NCI-H2107 (cell line): ENCODE measurements at places on chromosomes 7 and 10.

- DNase-seq, result no peak
Observed at GRCh38 chr7:96679886-96680285, 29.8 kb downstream of the SEM1 start.

DNA sequence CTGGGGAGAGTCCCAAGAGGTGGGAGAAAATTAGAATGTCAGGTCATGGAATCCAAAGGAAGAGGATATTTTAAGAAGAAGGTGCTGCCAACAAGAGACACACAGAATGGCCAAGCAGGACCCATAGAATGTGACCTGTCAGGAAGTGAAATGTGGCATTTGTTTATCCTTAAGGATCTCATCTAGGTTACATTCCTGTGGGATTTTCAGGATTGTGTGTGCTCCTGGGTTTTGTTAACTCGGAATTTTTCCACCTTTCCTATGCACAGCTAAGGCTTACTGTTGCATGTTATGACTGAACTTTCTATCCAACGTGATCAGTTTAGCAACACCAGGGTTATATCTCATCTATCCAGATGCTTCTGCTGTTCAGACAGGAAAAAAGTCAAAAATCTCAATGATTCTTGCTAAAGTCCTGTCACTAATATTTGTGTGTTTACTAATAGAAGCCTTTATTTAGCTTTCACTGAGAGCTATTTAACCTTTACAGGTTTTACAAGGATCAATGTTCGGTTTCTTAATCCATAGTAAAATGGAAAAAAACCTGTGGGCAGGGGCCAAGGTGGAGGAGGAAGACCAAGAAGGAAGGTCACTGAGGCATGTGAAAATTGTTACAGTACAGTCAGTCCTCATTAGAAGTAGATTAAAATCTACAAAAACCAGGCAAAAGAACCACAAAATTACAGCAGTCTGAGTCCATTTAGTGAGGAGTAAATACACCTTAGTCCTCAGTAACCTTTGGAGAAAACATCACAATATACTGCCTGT, 437.8 kb upstream of the NPVF start:
- no peak for DNase-seq

- DNase-seq, result no peak
Observed at GRCh38 chr7:10429031-10429430, 544.6 kb upstream of the PHF14 start.

- no peak for DNase-seq
Observed at GRCh38 chr7:64905133-64905532, 2.1 kb downstream of the ZNF273 start.

DNA sequence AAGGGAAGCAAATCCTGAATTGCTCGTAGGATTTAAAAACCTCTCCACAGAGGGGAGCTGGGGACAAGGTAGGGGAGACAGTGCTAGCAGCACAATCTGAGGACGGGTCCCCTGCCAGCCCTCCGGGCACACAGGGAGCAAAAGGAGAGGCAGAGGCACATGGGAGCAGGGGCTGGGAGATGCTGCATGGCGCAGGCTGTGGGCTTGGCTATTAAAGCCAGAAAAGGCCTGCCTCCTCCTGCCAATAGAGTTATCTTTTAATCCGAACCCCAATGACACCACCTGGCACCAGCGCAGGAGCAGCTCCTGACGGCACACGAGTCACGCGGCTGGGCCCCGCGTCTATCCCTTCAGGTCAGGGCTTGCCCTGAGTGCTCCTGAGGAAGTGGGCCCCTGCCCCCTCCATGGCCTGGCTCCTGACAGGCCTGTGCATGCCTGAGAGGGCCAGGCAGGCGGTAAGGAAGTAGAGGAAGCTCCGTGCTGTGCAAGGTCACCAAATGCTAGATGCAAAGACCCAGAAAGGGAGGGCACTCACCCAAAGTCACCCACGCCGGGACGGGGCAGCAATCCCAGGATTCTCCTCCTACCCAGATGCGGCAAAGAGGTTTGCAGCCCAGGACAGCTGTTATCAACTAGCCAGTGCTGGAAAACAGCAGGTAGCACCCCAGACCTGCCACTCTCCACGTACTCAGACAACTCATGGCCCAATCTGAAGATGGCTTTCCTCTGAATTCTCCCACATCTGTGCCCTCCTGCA, 28.1 kb downstream of the DLG5 start:
- DNase-seq, result no peak

GRCh38 chr10:34033078-34033477, 698.6 kb upstream of the NRP1 start:
- no peak for DNase-seq

DNA sequence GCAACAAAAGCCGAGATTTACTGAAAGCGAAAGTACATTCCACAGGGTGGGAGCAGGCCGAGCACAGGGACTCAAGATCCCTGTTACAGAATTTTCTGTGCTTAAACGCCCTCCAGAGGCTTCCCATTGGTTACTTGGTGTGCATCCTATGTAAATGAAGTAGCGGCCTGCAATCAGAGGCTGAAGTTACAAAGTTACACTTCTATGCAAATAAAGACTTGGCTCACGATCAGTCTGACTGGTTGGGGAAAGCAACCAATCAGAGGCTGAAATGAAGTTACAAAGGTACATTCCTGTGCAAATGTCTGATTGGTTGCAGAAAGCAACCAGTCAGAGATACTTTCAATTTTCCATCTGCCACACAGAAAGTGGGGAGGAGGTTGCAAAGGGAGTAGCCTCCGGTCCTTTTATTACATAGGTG, 4.1 kb downstream of the ACBD7 start:
- peak; percentile 31 for DNase-seq

DNA sequence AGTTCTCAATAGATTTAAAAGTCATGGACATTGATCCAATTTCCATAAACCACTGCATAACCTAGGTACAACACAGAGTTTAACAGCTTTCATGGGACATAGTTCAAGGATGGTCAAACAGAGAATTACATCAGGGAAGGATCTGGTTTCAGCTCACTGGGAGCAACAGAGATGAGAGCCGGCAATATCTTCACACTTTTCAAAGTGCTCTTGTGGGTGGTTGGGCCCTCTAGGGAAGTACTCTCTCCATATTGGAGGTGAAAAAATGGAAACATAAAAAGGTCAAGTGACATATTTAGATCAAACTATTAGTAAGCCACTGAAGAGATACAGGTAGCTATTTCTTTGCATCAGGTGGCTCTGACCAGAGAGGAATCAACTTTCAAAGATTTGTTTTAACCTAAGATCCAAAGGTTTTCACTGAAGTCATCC, 61.8 kb upstream of the LRRN3 start:
- DNase-seq, result no peak

GRCh38 chr10:34781711-34782110, 33.4 kb downstream of the PARD3 start:
- DNase-seq, result no peak

- DNase-seq, result no peak
Observed at GRCh38 chr7:45021604-45022296, 21.7 kb downstream of the CCM2 start.

DNA sequence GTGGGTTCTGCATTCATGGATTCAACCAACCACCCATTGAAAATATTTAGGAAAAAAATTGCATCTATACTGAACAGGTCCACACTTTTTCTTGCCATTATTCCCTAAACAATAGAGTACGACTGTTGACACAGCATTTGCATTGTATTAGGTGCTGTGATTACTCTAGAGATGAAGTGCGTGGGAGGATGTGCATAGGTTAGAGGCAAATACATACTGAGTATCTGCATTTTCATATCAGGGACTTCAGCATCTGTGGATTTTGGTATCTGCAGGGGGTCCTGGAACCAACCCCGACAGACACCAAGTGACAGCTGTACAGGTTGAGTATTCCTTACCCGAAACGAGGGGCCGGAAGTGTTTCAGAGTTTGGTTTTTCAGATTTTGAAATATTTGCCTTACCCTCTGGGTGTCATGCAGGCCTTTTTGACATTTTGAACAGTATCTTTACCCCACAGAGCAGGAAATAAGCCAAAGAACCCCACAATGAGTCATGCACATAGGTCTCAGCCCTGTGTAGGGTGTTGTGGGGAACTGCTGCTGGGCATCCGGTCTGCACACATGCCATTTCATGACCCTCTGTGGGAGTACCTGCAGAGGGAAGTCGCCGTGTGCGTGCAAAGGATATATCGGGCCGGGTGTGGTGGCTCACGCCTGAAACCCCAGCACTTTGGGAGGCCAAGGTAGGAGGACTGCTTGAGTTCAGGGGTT, 14.5 kb downstream of the NUDT5 start:
- DNase-seq, result no peak

DNA sequence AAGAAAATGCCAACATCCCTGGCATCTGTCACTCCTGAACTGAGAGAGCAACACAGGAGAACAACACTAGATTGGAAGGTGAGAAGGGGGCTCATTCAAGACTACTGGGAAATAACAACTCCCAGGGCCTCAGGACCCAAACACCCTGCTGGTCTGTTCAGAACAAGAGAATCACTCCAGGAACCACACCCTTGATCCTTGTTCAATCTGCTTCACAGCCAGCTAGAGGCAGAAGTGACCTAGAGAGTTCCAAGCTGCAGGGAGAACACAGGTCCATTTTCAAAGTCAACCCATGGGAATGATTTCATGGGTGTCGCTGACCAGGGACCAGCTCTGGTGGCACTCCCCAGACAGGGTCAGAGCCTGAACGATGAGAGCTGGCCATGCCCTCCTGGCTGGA, 42.3 kb downstream of the LRRC20 start:
- no peak for DNase-seq

- no peak for DNase-seq
Observed at GRCh38 chr7:77484785-77485184, 52.3 kb upstream of the PTPN12 start.

DNA sequence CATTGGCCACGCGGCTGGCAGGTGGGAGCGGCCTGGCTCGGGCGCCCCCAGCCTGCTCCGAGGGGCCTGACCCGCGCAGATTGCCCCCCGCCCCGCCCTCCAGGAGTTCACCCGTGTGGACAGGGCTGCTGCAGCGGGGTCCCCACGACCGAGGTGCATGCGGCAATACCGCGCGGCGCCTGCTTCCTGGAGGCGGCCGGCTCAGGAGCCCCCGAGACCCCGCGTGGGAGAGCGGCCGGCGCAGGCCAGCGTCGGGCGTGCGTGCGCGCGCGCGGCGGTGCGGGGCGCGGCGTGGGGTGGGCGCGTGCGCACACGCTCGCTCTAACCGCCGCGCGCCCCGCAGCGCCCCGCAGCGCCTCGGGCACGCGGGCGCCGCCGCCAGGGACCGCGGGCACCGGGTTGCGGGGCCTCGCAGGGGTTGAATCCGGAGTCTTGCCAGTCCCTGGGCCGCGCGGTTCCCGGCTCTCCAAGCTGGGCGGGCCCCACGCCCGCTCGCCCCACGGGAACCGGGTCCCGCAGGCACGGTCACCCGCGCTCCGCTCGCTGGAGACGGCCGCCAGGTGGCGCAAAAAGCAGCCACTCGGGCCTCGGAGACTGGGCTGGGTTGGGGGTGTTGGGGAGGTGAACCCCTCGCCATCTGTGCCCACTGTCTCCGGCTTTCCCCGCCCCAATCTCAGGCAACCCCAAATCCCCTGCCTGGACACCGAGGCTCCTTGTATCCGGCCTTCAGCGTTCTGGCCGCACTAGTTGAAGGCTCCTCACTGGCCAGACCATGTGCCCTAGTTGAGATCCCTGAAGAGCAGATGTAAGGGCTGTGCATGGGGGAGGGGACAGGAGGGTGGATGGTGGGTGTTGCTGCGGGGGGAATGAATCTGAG, 1.3 kb upstream of the ACHE start:
- no peak for DNase-seq

DNA sequence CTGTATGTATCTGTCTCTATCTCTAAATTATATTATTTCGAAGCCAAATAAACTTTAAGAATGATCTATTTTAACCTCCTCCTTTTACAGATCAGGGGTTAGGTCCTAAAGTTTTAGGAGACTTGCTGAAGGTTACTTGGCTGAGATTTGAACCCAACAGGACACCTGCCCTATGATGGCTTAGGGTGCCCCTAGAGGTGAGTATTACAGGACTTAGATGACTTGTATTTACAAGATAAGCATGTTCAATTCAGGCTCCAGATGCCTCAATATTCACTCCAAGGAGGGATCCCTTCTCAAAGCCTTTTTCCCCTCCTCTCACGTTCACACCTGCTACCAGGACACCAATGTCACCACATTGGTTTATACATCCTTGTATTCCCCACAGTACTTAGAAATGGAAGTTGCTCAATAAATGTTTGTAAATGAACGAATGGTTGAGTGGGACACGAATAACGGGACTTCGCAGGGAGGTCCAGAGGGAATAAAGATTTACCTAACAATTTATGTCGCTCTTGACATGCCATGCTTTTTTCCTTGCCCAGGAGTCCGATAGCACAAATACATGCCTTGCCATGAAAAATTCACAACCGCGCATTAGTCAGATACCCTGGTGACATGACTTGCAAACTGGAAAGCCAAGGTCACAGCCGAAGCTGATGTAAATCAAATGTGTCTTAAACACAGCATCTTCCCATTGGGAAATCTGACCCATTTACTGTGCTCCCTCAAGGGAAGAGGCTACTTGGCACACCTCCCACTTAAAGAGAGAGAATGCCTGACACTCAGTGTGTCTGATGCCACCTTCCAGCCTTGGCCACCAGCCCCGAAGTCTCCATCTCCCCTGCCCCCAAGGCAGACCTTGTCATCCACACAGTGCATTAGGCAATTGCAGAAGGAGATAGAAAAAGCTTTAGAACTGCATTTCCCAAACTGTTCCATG, 872.2 kb upstream of the AUTS2 start:
- no peak for DNase-seq

DNA sequence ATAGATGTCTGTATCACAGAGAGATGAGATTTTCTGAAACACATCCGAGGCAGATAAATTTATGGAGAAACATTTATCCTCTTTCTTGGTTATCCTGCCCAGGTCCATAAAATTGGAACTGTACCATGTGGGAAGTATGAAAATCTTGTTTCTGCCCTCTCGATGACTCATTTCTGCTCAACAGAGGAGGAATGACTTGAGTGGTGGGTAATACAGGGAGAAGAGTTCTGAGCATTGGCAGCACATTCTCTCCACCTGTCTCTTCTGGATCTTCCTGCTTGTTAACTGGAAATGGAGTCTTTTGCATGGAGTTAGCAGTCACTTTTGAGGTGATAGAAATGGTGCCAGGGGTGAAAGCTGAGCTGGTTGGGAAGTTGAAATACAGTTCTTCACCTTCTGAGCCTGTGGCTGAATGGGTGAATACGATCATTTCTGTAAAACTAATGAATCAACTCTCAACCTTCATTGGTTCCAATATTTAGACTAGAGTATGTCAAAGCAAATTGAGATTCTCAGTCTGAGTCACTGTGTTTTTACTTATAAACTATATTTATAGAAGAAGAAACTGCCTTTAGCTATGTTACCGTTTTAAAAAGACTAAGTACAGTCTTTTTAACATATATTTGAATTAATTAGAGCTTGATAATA, 945.5 kb downstream of the SORCS3 start:
- DNase-seq, result no peak

GRCh38 chr7:22173685-22174573, 183.0 kb downstream of the RAPGEF5 start:
- no peak for DNase-seq

DNA sequence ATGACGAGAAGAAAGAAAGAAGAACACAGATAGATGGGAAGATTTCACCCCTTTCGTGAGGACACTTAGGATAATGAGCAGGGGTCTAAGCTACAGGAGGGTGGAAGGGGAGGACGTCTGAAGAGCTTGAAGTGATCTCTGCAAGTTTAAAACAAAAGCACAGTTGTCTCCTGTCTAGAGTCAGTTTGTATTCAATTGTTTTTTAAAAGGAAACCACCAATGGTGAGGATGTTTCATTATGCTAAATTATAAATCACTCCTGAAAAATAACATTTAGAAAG, 85.9 kb downstream of the ADAM12 start:
- no peak for DNase-seq

GRCh38 chr10:86711513-86712316, 43.4 kb downstream of the LDB3 start:
- no peak for DNase-seq

- no peak for DNase-seq
Observed at GRCh38 chr10:76778914-76779795, 858.5 kb downstream of the KCNMA1 start.
